ENCODE measurements at places on chromosomes 2 and 18.

GRCh38 chr2:60213865-60214625 lies 339.4 kb downstream of the BCL11A start:
- DNase-seq, result peak; percentile 34

- no peak for DNase-seq
These were observed 19.4 kb downstream of the CENPA start for GRCh38 chr2:26805241-26805676.

DNA sequence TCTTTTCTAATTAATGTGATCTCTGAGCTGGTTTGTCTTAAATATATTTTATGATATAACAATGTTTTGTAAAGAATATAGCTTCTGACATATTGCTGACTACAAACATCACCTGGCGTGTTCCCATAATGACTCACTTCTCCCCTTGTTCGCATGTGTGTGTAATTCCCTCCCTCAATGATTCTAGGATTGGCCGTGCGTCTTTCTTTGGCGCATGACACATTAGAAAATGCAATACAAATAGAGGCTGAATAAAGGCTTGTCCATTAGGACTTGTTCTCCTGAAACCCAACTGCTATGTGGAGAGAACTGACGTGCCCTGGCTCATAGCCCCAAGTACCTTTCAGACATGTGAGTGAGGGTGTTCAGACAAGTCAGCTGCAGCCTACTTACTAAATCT lies 159.7 kb upstream of the CDH20 start:
- no peak for DNase-seq

DNA sequence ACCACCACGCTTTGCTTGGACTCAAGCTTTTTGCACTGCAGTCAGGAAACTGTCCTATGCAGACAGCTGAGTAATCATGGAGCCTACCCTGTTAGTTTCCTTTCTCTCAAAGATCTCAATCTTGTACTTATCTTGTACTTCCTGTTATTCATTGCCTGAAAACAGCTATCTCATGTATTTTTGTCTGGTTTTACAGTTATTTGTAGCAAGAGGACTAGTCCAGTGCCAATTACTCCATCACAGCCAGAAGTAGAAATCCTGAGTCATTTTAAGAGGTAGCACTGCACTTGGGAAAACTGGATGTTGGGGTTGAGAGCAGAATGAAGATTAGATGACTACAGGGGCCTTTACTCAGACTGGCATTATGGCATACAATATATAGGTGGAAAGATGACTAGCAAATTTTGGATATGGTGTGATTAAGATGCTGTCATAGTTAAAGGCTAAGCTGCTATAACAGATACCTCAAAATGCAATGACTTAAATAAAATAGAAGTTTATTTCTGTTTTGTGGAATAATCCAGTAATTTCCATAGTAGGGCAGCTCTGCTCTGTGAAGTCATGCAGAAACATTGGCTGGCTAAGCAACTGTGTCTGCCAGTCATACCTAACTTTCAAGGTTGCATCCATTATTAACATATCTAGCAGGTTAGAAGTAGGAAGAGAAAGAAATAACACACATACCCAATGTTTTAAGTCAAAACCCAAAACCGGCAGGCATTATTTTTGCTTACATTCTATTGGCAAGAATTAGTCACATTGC lies 21.1 kb upstream of the CHMP3 start:
- DNase-seq, result no peak

GRCh38 chr2:904246-905024 lies 46.2 kb upstream of the SNTG2 start:
- no peak for DNase-seq

All from retina (tissue), 1 donor.